Calu3 (cell line): ENCODE measurements at places on chromosomes 2 and 18. TPM values are rescaled to one million over a fixed set of nuclear protein-coding genes. Genes with fewer than 3 reads are reported as not detected.

- H3K4me3 ChIP-seq, result no peak overlapping the region
- no peaks in the 10 kb centered on the region for H3K36me3 ChIP-seq
- H3K27me3 ChIP-seq, result no peaks in the 10 kb centered on the region
- peaks cover 58% of the 10 kb centered on the region for H3K4me1 ChIP-seq
Measured at GRCh38 chr18:62200121-62200914, 13.3 kb downstream of the RELCH start.

- H3K27me3 ChIP-seq, result no peaks in the 10 kb centered on the region
- no peak for DNase-seq
- no peak overlapping the region for H3K27ac ChIP-seq
- no peak overlapping the region for H3K4me3 ChIP-seq
- no peaks in the 10 kb centered on the region for H3K36me3 ChIP-seq
Measured at GRCh38 chr2:176356251-176356650, 87.0 kb downstream of the MTX2 start.

GRCh38 chr2:191782351-191782750 lies 64.5 kb downstream of the CAVIN2 start:
- no peaks in the 10 kb centered on the region for H3K4me1 ChIP-seq
- no peak overlapping the region for H3K27ac ChIP-seq
- H3K36me3 ChIP-seq, result no peaks in the 10 kb centered on the region
- no peaks in the 10 kb centered on the region for H3K27me3 ChIP-seq
- DNase-seq, result no peak

GRCh38 chr2:235502336-235502735 lies 8.5 kb downstream of the AGAP1 start:
- no peaks in the 10 kb centered on the region for H3K27me3 ChIP-seq
- no peaks in the 10 kb centered on the region for H3K36me3 ChIP-seq
- H3K4me1 ChIP-seq, result peaks cover 55% of the 10 kb centered on the region
- peak overlapping the region; percentile 48 for H3K4me3 ChIP-seq
- no peak for DNase-seq

DNA sequence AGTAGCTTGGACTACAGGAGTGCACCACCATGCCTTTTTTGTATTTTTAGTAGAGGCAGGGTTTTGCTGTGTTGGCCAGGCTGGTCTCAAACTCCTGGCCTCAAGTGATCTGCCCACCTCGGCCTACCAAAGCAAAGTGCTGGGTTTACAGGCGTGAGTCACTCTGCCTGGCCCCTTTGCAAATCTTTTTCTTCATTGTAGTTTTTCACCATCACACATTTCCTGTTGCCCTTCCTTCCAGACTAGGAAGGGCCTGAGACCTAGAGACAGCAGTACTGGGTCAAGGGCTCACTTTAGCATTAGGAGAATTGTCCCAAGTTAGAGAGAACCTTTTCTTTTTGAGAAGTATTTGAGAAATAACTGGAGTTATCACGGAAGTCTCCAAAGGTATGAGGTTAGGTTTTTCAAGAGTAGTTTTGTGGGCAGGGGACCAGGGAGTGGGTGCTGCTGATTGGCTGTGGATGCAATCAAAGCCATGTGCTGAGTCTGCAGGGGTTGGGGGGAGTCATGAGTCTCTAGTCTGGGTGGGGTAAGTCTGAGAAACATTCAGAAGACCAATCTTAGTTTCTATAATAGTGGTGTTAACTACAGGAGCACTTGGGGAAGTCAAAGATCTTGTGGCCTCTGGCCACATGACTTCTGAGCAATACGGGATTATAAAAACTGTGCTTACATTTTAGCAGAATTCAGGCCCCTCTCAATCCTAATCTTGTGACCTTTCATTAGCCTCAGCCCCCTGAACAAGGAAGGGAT lies 23.7 kb downstream of the B3GNT2 start:
- no peaks in the 10 kb centered on the region for H3K27me3 ChIP-seq
- H3K4me1 ChIP-seq, result peaks cover 17% of the 10 kb centered on the region
- H3K27ac ChIP-seq, result no peak overlapping the region

GRCh38 chr18:42290318-42291307 lies 335.6 kb downstream of the PIK3C3 start:
- no peaks in the 10 kb centered on the region for H3K36me3 ChIP-seq
- no peak overlapping the region for H3K4me3 ChIP-seq
- H3K27ac ChIP-seq, result no peak overlapping the region
- no peak for DNase-seq
- H3K27me3 ChIP-seq, result no peaks in the 10 kb centered on the region

GRCh38 chr2:100130595-100131391 lies 11.6 kb downstream of the AFF3 start:
- no peak overlapping the region for H3K4me3 ChIP-seq
- no peaks in the 10 kb centered on the region for H3K4me1 ChIP-seq
- H3K27ac ChIP-seq, result no peak overlapping the region

GRCh38 chr18:48836231-48836805 lies 114.4 kb downstream of the SMAD7 start:
- peaks cover 13% of the 10 kb centered on the region for H3K36me3 ChIP-seq
- no peaks in the 10 kb centered on the region for H3K27me3 ChIP-seq
- H3K4me1 ChIP-seq, result peaks cover 40% of the 10 kb centered on the region
- no peak overlapping the region for H3K4me3 ChIP-seq

DNA sequence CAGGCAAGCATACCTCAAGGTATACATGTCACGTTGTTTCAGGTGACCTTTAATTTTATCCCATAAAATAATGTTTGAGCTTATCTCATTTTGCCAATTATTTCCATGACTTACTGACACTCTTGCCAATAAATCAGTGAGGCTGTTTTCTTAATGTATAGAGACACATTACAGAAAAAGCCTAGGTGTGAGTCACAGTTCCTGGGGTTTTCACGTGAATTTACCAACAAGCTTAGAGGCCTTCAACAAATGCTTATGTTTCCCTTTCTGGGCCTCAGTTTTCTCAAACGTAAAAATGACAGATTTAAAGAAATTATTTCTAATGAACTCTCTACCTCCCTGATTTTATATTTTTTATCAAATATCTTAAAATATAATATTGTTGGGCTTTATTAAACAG lies 517.5 kb upstream of the SPHKAP start:
- H3K4me1 ChIP-seq, result no peaks in the 10 kb centered on the region
- no peaks in the 10 kb centered on the region for H3K27me3 ChIP-seq
- no peak overlapping the region for H3K27ac ChIP-seq
- H3K36me3 ChIP-seq, result no peaks in the 10 kb centered on the region

DNA sequence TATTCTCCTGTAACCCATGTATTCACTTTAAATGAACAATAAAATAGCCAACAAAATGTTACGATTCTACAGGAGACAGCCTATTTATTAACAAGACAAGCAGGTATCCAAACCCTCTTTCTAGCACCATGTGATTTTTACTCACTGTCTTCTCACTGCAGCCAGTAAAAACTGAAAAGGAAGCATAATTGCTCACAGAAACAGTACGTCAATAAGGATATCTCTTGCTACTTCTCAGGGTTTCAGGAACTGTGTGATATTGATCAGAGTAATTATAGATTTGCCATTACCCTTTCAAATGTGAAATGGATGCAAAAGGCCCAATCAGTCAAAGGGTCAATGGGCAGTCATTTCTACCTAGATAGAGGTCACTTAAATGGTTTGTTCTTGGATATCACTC lies 1473.8 kb upstream of the DDX18 start:
- H3K36me3 ChIP-seq, result no peaks in the 10 kb centered on the region
- DNase-seq, result no peak
- no peak overlapping the region for H3K4me3 ChIP-seq
- H3K27ac ChIP-seq, result no peak overlapping the region
- H3K27me3 ChIP-seq, result no peaks in the 10 kb centered on the region

CYP27A1 gene
- 11.8 and 12.2 TPM in 2 replicates for total RNA-seq

NTSR2 gene
- not detected in 2 replicates for total RNA-seq
